ENCODE measurements at places on chromosomes 3 and 15.

DNA sequence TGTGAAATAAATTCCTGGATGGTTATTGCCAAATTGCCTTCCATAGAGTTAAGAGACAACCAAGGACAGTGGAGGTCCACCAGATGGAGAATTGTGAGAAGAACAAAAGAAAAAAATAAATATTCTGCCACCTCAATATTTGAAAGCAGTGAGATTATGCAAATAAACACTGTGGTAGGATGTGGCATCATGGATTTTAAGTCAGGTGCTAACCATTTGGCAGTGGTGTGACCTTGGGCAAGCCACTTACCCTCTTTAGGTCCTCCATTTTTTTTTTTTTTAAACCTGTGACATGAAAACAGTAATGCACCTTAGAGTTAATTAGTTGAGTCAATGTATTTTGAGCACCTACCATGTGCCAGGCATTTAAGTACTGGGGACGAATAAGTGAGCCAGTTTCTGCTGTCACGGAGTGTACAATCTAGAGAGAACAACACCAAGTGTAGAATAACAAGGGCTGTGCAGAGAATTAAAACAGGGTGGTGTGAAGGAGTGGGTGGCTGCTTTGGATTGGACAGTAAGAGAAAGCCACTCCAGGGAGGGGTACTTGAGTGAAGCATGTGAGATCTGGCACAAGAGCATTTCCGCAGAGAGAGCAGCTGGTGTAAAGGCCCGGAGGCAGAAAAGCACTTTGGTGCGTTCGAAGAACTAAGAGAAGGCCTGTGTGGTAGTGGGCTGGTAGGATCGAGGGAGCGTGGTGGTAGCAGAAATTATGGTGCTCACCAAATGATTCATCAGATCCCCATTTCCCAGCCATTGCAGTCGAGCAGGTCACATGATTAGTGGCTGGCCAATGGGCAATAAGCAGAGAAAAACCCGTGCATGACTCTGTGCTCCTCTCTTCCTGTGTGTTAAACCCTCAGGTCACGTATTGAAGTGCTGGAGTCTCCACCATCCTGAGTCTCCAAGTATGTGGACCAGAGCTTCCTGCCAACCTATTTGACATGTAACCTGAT is 39.2 kb downstream of the CCK start:
- DNase-seq: no peak

DNA sequence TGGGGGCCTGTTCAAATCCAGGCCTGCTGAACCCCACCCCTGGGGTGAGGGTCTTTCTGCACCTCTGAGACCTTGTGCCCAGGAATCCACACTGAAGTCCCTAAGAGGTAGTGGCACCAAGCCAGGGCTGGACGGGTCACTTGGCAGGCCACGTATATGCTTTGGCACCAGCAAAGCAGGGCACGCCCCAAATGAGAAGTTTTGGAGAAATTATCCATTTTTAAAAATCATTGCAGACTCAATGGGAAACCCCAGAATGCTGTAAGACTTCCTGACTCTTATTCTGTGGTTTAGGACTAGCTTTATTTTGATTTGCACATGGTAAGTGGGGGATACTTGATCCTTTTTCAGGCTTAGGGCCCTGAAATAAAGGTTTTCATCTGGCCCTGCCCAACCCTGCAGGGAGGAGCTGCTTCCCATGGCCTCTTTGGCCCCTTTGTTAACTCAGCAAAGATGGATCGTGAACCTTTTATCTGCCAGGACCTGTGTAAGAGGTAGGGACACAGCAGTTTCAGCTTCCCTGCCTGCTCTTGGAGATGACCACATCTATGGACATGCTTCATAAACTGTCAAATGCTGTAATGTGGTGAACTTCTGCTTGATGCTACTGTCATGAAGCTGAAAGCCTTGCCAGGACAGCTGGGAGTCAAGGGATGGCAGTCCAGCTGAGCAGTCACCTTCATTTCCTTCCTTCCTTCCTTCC is 88.0 kb downstream of the HMG20A start:
- peak; percentile 49 for DNase-seq

DNA sequence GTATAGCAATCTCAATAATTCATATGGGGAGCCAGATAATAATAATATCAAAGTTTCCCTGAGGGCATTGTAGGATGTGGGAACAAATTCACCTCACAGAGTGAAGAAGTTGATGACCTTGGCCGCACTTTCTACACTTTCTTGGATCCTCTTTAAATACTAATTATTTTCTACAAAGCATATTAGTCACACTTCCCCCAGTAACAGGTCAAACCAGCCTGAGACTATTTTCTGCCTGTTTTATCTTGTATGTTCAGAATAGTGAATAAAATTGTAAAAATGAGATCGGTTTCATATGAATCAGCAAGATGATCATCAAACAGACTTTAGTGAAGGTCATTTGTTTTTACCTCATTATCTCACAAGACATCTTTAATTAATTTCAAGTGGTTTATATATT is 2.3 kb upstream of the OR5K3 start:
- no peak for DNase-seq

DNA sequence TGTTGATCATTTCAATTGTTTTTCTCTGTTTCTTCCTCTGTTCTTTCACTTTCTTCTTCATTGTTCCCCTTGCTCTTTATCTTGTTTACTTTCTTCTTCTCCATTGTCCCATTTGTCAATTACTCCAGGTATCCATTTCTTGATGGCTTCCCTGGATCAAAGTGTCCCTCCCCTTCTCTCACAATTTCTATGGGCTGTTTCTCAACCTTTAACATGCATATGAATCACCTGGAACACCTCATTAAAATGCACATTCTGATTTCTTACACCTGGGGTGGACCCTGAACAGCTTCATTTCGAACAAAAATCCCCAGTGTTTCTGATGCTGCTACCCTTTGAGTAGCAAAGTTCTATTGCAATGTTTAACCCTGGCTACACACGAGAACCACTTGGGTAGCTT is 454.8 kb downstream of the EPHA6 start:
- DNase-seq: no peak

GRCh38 chr15:94324117-94324826 is 92.9 kb downstream of the MCTP2 start:
- DNase-seq: peak; percentile 77

DNA sequence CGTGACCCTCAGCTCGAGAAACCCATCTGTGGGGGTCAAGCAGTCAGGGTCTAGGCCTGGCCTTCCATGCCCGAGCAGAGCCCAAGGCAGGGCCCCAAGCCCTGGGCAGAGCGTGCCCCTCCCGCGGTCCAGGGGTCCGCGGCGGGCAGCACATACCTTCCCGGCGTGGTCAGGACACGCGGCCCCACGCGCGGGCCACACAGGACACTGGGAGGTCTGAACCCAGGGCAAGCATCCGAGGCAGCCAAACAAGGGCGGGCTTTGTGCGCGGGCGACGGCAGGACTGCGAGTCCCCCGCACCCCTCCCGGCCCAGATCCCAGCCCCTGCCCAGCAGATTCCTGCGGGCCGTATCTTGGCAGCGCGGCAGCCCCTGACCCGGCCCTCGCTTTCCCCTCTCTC is 61.6 kb upstream of the ACAN start:
- DNase-seq: no peak

DNA sequence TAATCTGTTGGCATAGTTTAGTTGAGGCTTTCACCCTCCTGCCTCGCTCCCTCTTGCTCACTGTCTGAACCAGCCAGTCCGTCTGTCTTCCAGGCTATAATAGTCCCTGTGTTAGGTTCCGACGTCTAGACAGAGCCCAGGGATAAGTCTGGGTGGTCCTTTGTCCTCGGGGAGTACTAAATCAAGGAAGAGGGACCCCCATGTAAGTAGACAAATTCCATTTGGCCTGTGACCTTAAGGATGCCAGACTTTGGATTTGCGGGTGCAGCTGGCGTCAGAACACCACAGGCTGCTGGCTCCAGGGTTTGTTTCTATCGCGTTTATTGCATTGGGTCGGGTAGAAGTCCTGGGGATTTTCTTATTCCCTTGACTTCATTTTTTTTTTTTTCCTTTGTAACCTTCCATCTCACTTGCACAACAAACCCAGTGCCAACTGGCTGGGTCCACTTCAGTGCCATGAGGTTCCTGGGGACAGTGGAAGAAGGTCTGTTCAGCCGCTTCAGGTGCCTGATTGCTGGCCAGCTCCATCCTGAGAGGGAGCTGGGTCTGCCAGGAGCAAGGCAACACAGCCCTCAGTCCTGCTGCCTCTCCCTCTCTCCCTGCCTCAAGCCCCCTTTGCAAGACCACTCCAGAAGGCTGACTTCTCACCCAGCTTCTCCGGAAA is 95.4 kb upstream of the KLHL25 start:
- no peak for DNase-seq

GRCh38 chr15:70635895-70636294 is 127.5 kb downstream of the UACA start:
- no peak for DNase-seq

DNA sequence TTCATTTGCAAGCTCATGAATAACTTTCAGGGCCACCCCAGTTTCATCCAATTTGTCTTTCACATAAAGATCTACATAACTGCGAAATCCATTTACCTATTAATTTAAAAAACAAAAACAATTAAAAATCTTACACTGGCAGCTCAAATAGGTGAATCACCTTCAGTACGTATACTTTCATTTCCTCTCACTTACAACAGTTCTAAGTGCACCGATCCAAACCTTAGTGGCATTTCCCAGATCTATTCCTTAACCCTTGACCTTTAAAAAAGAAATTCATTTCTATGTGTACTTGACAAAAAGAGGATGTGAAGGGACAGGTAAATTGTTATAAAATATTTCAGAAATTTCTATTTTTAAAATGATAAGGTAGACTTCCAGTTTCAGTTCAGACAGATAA is 30.8 kb downstream of the TOP2B start:
- no peak for DNase-seq

GRCh38 chr3:187695449-187695848 is 6.9 kb downstream of the RTP2 start:
- DNase-seq: no peak

GRCh38 chr3:168511428-168512014 is 415.8 kb upstream of the GOLIM4 start:
- DNase-seq: peak; percentile 9

GRCh38 chr15:56754772-56755370 is 21.6 kb upstream of the ZNF280D start:
- DNase-seq: no peak

DNA sequence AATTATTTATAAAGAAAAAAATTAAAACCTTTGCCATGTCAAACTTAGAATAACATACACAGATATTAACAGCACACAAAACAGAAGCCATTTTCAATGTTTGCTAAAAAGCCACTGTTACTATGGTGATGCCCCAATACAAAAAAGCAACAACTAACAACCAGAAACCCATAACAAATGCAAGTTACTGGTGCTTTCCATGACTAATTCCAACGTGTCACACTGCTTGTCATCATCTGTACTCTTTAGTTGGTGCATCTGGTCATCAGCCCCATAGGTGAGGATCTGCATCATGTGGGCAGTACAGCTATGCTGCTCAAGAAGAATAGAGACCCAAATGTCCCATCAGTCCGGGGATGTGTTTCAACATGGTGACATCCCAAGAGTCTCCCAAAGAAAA is 52.8 kb downstream of the ATP8B4 start:
- DNase-seq: peak; percentile 95

GRCh38 chr3:3853544-3853943 is 54.3 kb downstream of the LRRN1 start:
- DNase-seq: no peak

DNA sequence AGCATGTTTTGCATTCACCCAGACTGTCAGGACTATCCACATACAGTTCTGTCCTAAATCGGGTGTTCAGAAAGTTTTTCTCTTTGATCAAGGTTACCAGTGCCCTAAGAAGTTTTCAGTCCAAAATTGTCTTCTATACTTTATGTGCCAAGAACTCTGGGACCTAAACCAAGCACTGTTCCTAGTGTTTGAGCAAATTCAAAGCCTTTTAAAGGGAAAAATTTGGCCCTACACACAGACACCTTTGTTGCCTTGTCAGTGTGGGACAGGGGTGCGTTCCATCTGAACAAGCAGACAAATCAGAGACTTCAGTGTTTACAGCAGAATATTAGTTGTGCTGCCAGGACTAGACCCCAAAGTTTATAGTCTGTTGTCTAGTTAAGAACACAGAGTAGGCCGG is 50.6 kb downstream of the DGKG start:
- no peak for DNase-seq

DNA sequence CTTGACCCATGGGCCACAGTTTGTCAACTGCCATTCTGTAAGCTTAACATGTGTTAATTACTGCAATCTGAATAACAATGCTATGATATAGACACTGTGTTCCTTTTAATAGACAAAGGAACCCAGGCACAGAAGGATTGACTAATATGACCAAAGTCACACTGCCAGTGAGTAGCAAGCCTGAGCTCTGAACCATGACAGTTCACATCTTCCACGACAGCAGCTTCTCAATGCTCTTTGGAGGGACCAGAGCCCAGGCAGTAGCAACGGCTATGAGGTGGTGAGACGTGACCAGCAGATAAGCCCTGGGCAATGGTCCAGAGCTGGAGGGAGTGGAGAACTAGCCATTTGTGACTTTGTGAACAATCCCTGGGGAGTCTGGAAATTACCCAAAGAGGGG is 19.4 kb downstream of the CA12 start:
- DNase-seq: no peak

DNA sequence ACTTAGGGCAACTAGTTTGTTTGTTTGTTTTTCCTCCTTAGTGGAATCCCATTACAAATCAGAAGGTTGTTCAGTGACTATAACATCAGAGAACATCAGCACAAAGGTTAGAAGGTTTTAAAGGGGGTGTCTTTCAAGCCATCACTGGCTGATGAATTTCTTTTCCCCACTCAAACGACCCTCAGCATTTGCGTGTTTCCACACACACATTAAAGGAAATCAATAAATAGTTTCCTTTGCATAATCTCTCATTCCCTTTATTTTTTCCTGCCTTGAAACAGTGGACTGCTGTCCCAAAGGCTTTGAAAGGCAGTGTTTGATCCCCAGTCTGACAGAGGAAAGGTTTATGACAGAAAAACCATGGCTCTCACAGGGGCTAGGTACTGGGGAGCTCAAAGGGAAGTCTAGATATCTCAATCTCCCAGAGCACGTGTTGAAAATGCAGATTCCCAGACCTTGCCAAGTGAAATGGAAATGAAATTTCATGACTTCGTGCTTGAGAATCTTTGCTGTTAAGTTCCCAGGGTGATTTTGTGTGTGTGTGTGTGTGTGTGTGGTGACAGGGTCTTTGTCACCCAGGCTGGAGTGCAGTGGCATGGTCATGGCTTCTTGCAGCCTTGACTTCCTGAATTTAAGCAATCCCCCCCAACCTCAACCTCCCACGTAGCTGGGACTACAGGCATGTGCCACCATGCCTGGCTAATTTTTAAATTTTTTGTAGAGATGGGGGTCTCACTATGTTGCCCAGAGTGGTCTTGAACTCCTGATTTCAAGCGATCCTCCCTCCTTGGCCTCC is 2.2 kb upstream of the INTS14 start:
- no peak for DNase-seq

- no peak for DNase-seq
Observed at GRCh38 chr3:127771746-127772145, 50.6 kb downstream of the MGLL start.

GRCh38 chr3:186825294-186825821 is 17.2 kb upstream of the ADIPOQ start:
- peak; percentile 65 for DNase-seq

- DNase-seq: no peak
Observed at GRCh38 chr15:54580643-54581042, 602.4 kb downstream of the UNC13C start.

- DNase-seq: no peak
Observed at GRCh38 chr3:46112296-46112695, 85.0 kb upstream of the XCR1 start.
